HS-5 (cell line): ENCODE measurements at places on chromosomes 1 and 21.

GRCh38 chr21:28936721-28937120, 56.0 kb downstream of the LTN1 start:
- DNase-seq: no peak

DNA sequence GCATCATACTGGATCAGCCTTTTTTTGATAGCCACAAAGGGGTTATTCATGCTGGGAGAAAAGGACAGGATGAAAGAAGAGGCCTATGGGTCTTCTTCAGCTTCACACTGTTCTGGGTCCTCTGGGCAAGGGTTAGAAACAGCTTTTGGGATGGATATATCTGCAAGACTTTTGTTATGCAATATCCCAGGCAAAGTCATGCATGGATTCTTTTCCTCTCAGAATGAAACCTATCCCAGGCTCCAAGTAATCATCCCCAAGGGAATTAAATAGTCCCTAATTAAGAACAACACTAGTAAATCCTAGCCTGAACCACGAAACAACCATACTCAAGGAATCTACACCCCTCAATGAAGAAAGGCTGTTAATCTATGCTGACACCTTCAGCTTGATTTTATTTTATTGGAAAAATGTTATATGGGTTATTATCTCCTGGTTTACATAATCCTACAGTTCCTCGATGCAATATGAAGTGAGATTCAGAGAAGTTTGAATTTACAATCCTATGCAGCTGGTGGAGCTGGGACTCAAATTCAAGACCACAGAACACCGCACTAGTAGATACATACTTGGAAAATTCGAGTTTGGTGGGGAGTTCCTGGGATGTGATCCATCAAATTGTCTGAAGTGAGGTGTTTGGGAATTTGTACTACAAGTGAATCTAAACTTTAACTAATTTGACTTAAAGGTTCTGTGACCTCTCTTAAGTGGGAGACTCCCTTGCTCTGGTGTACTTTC, 338.6 kb downstream of the TBX15 start:
- no peak for DNase-seq

DNA sequence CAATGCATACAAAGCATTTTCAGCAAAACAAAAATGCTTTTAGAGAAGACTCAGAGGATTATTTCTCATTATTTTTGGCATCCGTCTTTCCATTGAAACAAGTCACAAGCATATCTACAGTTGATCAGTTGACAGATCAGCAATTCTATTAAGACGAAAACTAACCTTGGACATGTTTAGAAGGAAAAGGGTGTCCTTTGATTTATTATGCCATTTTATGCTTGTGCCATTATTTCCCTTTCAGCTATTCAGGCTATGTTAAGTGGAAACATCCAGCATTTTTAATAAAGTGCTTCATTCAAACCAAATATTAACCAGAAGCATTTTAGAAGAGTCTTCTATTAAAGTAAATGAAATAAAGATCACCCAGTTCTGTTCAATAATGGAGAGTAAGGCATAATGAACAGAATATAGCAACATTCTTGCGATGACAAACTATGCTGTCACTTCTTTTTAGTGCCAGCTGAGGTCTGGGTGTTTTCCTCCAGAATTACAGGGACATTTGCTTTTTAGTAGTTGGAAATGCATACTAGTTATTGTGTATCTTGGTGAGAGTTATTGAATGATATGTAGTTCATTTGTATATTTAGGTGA, 481.4 kb downstream of the PLA2G4A start:
- DNase-seq: no peak

- no peak for DNase-seq
Observed at GRCh38 chr1:97610748-97611147, 310.1 kb downstream of the DPYD start.

- no peak for DNase-seq
Observed at GRCh38 chr21:37766129-37766528, 150.1 kb downstream of the KCNJ6 start.

GRCh38 chr21:37940691-37941090, 24.4 kb upstream of the KCNJ6 start:
- DNase-seq: no peak

- DNase-seq: no peak
Observed at GRCh38 chr1:157217486-157217885, 79.3 kb upstream of the ETV3 start.

DNA sequence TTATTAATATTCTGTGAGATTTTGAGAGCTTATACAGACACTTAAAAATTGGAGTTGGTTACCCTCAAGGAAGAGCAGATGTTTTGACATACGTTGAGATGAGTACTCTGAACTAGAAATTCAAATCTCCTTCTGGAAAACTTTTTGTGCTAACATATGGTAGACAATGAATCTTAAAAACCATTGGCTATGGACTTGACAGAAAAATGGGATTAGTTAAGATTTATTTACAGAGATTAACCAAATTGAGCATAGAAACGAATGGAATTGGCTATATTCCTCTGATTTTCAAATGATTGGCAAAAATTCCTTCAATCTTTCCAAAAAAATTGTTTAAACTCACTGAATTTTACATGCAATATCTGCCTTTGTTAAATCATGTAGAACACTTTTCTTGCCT, 1392.9 kb downstream of the BRINP3 start:
- DNase-seq: no peak

DNA sequence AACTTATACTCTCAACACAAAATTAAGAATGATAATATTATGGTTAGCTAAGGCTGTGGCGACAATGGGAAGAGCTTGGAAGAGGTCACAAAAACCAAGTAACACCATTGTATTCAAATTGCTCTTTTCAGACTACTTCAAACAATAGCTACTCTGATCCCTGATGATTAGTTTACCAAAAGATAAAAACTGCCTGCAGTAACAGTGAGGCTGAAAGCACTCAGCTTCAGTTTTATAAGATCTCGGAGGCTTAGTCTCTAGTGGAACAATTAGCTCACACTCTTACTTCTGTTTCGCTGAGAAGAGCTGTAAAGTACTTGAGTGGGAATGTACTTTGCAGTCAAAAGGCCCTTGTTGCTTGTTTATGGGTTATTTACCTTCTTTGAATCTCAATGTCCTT, 278.5 kb downstream of the LRRC7 start:
- DNase-seq: no peak

DNA sequence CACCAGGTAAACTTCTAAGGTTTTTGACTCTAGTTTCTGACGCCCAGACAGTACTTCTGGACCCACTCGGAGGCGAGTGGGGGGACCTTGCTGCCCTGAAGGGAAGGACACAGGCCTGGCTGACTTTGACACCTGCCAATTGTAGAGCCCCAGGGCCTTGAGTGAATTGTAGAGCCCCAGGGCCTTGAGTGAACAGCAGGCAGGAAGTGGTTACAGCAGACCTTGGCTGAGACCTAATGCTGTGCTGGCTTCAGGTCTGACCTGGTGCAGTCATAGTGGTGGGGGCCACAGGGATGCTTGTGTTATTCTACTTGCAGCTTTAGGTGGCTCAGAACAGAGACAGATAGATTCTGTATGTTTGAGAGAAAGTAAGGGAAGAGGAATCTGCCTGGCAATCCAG, 344.3 kb downstream of the DUSP10 start:
- no peak for DNase-seq

GRCh38 chr1:167439301-167439988, 78.9 kb downstream of the CD247 start:
- DNase-seq: no peak

GRCh38 chr1:58035523-58035922, 511.0 kb downstream of the OMA1 start:
- DNase-seq: no peak

GRCh38 chr1:98949166-98949565, 55.5 kb downstream of the PLPPR5 start:
- no peak for DNase-seq
